Right atrium auricular region (tissue), 2 donors: ENCODE measurements at places on chromosomes 4 and X. TPM values are rescaled to one million over a fixed set of nuclear protein-coding genes. Genes with fewer than 3 reads are reported as not detected.

DNA sequence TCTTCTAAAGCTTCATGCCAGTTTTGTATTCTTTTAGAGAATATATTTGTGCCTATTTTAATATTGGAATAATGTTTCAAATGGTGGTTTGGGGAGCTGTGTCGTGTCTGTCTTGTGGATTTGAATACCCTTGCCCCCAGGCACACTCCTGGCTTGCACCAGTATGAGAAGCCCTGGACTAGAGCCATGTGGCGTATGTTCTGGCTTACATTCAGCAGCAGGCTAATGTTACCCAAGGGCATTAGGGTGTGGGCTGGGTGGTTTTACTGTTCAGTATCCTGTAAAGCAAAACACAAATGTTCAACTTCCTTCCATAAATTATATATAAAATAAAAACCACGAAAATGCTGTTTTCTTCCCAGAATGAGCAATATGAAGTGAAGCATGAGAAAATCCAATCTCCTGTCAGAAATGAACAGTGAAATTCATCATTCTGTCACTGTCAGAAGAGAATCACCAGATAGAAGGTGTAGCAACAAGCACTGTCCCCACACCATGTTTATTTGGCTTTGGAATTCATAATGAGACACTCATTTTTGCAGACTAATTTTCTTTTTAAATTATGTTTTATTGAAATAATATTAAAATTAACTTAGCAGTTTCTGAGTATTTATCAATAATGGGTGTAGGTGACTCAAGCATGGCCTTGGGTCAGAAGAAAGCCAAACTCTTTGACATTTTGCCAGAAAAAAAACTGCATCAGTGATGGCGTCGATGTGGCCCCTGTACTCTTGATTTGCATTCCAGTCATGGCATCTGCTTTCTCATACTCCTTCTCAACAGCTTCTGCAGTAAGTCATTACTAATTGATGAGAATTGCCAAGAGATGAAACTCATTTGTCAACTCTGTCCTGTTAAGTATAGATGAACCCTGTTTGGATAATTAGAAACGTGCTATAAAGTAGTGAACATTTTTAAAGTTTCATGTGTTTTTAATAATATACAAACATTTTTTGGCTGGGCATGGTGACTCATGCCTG, 43.8 kb downstream of the WWC2 start:
- no peaks in the 10 kb centered on the region for H3K36me3 ChIP-seq
- H3K4me1 ChIP-seq: peaks cover 67% of the 10 kb centered on the region
- H3K4me3 ChIP-seq: no peak overlapping the region
- H3K27me3 ChIP-seq: no peaks in the 10 kb centered on the region
- no peak overlapping the region for H3K27ac ChIP-seq

DNA sequence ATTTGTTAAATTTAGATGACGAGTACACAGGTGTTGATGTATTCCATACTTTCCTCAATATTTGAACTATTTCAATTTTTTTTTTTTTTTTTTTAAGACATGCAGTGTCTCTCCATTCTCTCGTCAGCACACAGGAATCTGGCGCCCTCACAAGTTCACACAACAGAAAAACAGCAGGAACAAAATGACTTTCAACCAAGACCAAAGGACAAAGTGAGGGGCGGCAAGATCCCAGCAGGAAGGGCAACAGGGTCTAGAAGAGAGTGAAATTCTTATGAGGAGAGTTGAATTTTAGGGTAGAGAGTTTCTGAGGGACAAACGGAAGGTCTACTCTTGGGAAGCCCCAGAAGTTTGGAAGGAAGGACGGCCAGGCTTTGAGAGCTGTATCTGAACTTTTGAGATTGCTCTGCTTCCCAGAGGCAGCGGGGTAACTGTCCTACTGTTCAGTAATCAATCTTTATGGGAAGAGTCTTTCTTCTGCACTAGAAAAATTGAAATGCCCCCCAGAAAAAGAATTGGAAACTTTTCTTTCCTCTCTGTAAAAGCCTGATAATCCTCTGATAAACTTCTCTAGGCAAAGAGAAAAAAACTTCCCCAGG, 760.2 kb downstream of the RAB28 start:
- H3K36me3 ChIP-seq: no peaks in the 10 kb centered on the region
- no peak for DNase-seq
- H3K4me1 ChIP-seq: no peaks in the 10 kb centered on the region
- H3K4me3 ChIP-seq: no peak overlapping the region
- no peaks in the 10 kb centered on the region for H3K27me3 ChIP-seq

- H3K4me3 ChIP-seq: no peak overlapping the region
- H3K27ac ChIP-seq: no peak overlapping the region
- no peak for DNase-seq
- peaks cover 10% of the 10 kb centered on the region for H3K4me1 ChIP-seq
- H3K36me3 ChIP-seq: no peaks in the 10 kb centered on the region
- H3K27me3 ChIP-seq: no peaks in the 10 kb centered on the region
Observed at GRCh38 chr4:7382634-7383014, 52.1 kb downstream of the PSAPL1 start.

Gene POU3F4
- not detected for total RNA-seq

Gene CPLX1
- 0.98 TPM for total RNA-seq

DNA sequence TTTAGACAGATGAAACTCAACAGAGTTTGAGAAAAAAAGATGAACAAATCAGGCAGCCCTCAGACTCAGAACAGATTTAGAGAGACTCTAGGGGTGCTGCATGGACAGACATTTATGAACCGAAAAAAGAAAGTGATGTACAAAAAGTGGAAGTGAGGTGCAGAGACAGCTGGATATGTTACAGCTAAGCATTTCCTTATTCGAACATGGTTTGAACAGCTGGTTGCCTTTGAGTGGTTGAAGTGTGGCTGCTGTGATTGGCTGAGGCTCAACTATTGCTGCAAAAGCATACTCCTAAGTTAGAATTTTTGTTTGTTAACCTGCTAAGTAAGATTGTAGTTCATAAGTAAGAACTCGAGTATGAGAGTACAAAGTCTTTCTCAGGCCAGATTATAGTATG, 331.5 kb upstream of the PABPC4L start:
- H3K36me3 ChIP-seq: no peaks in the 10 kb centered on the region
- H3K4me3 ChIP-seq: no peak overlapping the region
- no peaks in the 10 kb centered on the region for H3K4me1 ChIP-seq
- no peak for DNase-seq
- H3K27ac ChIP-seq: no peak overlapping the region

GRCh38 chr4:163976588-163976987, 482.1 kb downstream of the TMA16 start:
- H3K36me3 ChIP-seq: no peaks in the 10 kb centered on the region
- no peak overlapping the region for H3K4me3 ChIP-seq
- no peaks in the 10 kb centered on the region for H3K27me3 ChIP-seq
- no peaks in the 10 kb centered on the region for H3K4me1 ChIP-seq

GRCh38 chr4:147284935-147285334, 196.0 kb upstream of the EDNRA start:
- H3K4me1 ChIP-seq: no peaks in the 10 kb centered on the region
- no peak overlapping the region for H3K4me3 ChIP-seq
- DNase-seq: no peak

GRCh38 chr4:1265351-1265750, 16.4 kb upstream of the CTBP1 start:
- DNase-seq: no peak
- H3K4me1 ChIP-seq: no peaks in the 10 kb centered on the region
- H3K4me3 ChIP-seq: no peak overlapping the region
- H3K36me3 ChIP-seq: no peaks in the 10 kb centered on the region
- H3K27ac ChIP-seq: no peak overlapping the region

GRCh38 chr4:3530663-3531254, 1.5 kb downstream of the LRPAP1 start:
- no peaks in the 10 kb centered on the region for H3K27me3 ChIP-seq
- no peak for DNase-seq
- H3K4me1 ChIP-seq: no peaks in the 10 kb centered on the region
- peaks cover 18% of the 10 kb centered on the region for H3K36me3 ChIP-seq
- H3K27ac ChIP-seq: no peak overlapping the region

GRCh38 chr4:113256946-113257345, 207.5 kb downstream of the ANK2 start:
- DNase-seq: no peak
- H3K4me3 ChIP-seq: no peak overlapping the region
- H3K4me1 ChIP-seq: no peaks in the 10 kb centered on the region
- peaks cover 13% of the 10 kb centered on the region for H3K36me3 ChIP-seq

DNA sequence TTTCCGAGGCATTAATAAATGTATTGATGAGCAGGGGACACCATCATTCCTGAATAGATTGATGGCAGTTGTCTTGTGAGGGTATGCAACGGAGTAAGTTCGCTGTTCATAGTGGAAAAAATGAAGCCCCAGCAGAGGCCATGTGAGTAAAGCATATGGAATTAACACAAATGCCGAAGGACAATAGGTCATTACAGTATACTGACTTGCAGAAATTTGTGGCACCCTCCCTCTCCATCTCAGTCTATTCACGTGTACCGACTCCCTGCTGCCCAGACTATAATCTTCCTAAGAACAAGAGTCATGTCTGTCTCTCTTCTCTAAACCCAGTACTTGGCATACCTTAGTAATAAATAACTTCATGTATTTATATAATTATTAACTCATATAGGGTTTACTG, 47.1 kb upstream of the PCDH10 start:
- no peak overlapping the region for H3K4me3 ChIP-seq
- H3K36me3 ChIP-seq: no peaks in the 10 kb centered on the region
- no peaks in the 10 kb centered on the region for H3K4me1 ChIP-seq
- H3K27me3 ChIP-seq: no peaks in the 10 kb centered on the region
- DNase-seq: no peak

Gene CT45A1
- not detected for total RNA-seq

Gene FGA
- total RNA-seq: not detected

Gene CFAP47
- total RNA-seq: not detected

GRCh38 chrX:47181301-47181700, 12.3 kb upstream of the UBA1 start:
- no peak overlapping the region for H3K27ac ChIP-seq
- DNase-seq: no peak
- no peaks in the 10 kb centered on the region for H3K27me3 ChIP-seq
- H3K4me1 ChIP-seq: peaks cover 10% of the 10 kb centered on the region
- H3K4me3 ChIP-seq: no peak overlapping the region

Gene OTUD6A
- not detected for total RNA-seq

DNA sequence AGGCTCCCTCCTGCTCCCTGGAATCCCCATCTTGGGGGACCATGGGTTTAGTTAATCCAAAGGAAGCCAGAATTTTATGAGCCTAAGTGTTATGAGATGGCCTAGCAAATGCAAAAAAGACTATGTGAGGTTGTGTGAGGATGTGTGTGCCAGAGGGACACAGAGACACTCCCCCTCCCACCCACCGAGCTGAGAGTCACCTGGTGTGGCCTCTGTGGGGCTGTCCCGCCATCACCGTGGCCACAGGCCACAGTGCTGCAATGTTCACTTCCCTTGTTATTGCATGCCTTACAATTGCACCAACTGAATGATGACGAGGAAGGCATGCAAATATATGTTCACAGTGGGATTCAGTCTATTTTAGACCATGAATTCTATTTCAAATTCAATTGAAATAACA, 601 bp upstream of the FGFBP2 start:
- H3K27me3 ChIP-seq: no peaks in the 10 kb centered on the region
- no peak overlapping the region for H3K27ac ChIP-seq
- H3K4me1 ChIP-seq: no peaks in the 10 kb centered on the region
- DNase-seq: no peak
- no peaks in the 10 kb centered on the region for H3K36me3 ChIP-seq

Gene MAGEA1
- total RNA-seq: not detected

Gene TREX2
- total RNA-seq: not detected

- H3K4me1 ChIP-seq: no peaks in the 10 kb centered on the region
- no peaks in the 10 kb centered on the region for H3K36me3 ChIP-seq
- DNase-seq: no peak
- H3K27me3 ChIP-seq: no peaks in the 10 kb centered on the region
Observed at GRCh38 chr4:9870165-9870790, 88.8 kb downstream of the DRD5 start.

GRCh38 chr4:99783940-99784339, 32.7 kb upstream of the DAPP1 start:
- no peaks in the 10 kb centered on the region for H3K4me1 ChIP-seq
- no peaks in the 10 kb centered on the region for H3K36me3 ChIP-seq
- H3K27ac ChIP-seq: no peak overlapping the region
- no peaks in the 10 kb centered on the region for H3K27me3 ChIP-seq
- H3K4me3 ChIP-seq: no peak overlapping the region

- no peak for DNase-seq
- no peaks in the 10 kb centered on the region for H3K4me1 ChIP-seq
- no peaks in the 10 kb centered on the region for H3K27me3 ChIP-seq
- no peak overlapping the region for H3K27ac ChIP-seq
Observed at GRCh38 chr4:176849076-176849475, 56.4 kb upstream of the VEGFC start.

DNA sequence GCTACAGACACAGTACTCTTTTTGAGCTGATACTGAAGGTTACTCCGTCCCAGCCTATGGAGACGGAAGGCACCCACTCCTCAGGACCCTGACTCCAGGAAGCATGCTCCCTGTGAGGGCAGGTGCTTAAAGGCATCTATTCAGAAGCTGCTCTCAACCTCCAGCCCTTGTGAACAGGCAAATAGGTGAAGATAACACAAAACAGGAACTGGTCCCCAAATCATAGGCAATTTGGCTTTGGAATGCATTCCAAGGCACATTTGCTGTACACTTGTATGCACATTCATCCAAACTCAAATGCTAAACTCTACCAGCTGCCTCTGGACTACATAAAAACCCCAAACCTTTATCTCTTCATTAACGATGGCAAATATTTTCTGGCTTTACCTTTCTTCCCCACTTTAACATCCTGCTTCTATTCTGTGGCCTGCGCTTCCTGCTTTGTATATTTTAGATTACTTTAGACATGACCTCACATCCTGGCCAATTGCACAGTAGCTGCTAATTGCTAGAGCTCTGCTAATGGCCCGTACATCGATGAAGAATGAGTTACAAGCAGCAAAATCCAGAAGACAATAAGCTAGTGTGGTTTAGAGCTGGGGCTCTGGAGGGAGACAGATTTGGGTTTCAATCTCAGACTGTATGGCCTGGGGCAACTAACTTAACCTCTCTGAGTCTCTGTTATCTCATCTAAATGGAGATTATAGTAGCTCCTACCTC, 3.2 kb downstream of the SEL1L3 start:
- no peak overlapping the region for H3K4me3 ChIP-seq
- no peak overlapping the region for H3K27ac ChIP-seq
- no peak for DNase-seq
- no peaks in the 10 kb centered on the region for H3K27me3 ChIP-seq

DNA sequence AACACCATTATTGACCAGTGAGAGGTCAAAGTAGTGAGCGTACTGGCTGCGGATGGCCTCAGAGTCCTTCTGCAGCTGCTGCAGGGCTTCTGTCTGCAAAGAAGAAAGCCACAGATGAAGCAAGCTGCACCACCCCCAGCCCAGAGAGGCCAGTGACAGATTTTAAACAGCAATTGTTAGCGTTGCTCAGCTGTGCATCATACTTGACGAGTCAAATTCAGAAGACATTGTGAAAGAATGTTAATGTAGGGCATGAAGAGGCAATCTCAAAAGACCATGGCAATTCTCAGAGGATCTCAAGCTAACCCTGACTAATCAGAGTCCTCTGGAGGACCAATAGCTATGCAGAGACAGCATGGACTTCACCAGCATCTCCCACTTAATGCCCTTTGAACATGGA, 16.6 kb downstream of the DKC1 start:
- H3K27ac ChIP-seq: no peak overlapping the region
- no peak overlapping the region for H3K4me3 ChIP-seq
- H3K36me3 ChIP-seq: peaks cover 24% of the 10 kb centered on the region
- no peak for DNase-seq
- H3K27me3 ChIP-seq: no peaks in the 10 kb centered on the region
- H3K4me1 ChIP-seq: no peaks in the 10 kb centered on the region
